ENCODE measurements at places on chromosomes 4 and X. TPM values are rescaled to one million over a fixed set of nuclear protein-coding genes. Genes with fewer than 3 reads are reported as not detected.

GRCh38 chr4:14883166-14883565 lies 119.1 kb upstream of the CPEB2 start:
- DNase-seq: no peak

DNA sequence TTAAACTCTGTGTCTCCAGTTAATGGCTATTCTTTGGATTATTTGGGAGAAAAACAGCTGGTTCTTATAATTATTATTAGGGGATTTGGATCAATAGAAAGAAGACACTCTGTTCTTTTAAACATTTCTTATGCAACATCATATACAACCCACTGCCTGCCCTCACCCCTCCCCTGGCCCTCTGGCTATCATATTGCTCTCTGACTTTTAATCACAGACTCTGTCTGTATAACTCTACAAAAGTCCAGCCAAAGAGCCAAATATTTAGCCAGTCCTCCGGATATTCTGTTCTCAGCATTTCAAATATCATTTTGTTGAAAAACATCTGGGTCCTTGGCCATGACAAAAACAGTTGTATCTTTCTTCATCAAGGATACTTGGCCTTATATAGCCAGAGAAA lies 19.0 kb upstream of the PACRGL start:
- DNase-seq: no peak

SPACA5 gene
- polyA plus RNA-seq: 0.62 TPM

DNA sequence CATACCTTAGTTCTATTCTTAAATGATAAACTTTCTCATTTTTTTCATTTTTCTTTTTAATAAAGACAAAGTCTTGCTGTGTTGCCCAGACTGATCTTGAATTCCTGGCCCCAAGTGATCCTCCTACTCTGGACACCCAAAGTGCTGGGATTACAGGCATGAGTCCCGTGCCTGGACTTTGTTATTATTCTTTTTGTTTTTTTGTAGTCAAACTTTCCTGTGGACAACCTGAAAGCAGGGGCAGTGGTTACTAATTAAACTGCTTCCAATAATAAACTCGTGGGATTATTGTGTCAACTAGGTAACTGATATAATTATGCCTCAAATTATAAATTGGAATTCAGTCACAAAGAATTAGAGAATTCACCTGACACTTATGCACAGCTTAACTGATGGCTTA lies 107.8 kb upstream of the RAPGEF2 start:
- DNase-seq: no peak

SYNPO2 gene
- polyA plus RNA-seq: 13.3 TPM

- DNase-seq: no peak
Measured at GRCh38 chr4:93828995-93829819, 654 bp downstream of the ATOH1 start.

TCEANC gene
- polyA plus RNA-seq: 4.8 TPM

UGT8 gene
- 43.7 TPM for polyA plus RNA-seq

IBSP gene
- not detected for polyA plus RNA-seq

Measured in left renal cortex interstitium (tissue), 4 donors.